ENCODE measurements at places on chromosomes 11 and 22. TPM values are rescaled to one million over a fixed set of nuclear protein-coding genes. Genes with fewer than 3 reads are reported as not detected.
A peak's percentile ranks its signal among the peaks of the same experiment; 100 is the strongest.

DNA sequence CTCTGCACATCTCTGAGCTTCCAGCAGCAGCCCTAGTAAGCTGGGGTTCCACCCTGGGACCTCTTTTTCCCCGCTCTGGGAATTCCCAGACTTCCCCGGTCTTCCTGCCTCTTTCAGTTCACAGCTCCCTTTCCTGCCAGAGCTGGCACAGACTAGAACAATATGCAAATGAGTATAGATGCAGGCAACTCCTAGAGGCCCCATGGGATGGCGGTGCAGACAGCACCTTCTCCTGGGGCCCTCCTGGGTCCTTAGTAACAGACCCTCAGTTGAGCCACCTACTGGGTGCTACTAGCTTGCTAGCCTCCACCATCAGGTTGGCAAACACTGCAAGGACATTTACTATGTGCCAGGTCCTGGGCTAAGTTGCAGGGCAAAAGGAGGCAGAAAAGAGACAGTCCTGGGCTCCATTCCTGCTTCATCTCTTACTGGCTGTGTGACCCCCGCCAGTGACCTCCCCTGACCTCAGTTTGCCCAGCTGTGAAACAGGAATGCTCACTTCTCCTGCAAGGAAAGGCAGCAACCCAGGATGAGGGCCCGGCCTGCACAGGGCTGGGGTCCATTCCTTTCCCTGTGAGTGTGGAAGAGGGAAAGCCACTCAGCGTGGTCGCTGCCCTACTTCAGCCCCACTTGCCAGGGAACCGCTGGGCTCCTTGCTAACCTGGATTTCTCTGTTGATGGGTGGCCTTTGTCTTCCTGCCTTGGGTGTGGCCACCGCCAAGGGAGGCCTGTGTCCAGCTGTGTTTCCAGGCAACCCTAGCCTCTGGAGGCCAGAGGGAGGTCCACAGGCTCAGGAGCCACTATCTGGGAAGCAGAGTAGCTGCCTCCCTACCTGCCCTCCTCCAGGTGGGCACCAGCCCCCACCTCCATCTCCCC lies 7.3 kb downstream of the RELT start:
- DNase-seq = no peak

Gene APOA4
- total RNA-seq = not detected

DNA sequence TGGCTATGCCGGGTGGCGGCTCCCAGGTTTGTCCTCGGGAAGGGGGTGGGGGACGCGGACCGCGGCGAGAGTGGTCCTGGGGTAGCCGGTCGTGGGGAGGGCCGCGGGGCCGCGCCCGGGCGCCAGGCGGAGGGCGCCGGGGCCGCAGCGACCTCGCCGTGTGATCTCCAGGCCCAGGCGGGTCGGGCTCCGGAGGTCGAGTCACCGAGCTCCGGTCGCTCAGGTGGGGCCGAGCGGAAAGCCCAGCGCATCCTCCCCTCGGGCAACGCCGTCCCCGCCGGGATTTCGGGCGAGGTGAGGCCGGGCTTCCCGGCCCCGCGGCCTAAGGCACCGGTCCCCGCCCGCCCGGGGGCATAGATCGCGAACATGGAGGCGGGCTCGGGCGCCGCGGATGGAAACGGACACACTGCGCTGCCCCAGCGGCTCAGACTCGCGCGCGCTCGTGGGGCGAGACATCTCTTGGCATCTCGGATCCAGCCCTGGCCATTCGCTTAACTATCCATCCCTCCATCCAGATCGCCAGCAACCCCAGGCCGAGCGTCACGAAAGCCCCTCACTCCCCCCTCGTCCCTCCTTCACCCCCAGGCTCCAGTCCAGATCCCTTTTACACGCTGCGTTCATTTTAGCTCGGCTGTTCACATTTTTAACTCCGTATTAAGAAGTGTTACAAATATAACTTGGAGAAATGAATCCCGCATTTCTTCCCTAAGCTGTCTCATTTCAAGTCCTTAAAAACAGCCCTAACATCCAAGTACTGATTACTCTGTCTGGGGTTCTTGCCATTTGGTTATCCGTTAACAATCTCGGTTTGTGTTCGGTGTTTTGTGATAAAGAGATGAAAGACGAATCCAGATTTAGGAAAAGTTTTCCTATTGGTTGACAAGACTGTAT lies 460 bp downstream of the ZC3H12C start:
- DNase-seq = peak; percentile 65

GRCh38 chr11:76115555-76115954 lies 90.7 kb downstream of the WNT11 start:
- no peak for DNase-seq

DNA sequence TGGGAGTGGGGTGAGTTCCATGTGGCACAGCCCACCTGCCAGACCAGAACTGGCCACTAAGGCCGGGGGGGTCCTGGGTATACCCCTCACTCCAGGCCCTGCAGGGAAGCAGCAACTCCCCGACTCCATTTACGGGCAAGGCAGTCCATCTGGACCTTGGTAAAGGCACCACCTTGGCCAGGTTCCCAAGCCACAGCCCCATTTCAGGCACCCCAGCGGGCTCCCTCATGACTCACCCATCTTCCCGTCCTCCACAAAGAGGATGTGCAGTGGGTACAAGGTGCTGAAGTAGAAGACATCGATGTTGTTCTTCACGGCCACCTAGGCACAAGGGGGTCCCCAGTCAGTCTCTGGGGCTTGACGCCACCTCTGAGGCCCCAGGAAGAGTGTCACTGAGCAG lies 15.7 kb upstream of the RASL10A start:
- peak; percentile 59 for DNase-seq

DNA sequence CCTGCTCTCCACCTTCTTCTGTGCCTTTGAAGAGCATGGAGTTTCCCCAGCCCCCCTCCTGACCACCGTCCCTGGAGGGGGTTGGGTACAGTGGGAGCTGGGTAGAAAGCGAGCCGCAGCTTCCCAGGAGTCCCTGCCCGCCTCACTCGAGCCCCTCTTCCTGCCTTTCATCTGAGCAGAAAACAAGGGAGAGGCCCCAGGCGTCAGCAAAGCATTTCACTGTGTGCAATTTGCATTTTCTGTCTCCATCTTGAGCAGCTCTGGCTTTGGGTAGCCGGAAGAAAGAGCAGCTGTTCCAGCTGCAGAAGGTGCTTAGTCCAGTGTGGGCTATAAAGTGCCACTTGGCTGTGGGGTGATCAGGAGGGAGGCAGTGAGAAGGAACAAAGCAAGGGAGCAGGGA lies 229.7 kb downstream of the CEP164 start:
- no peak for DNase-seq

Gene OR5B21
- not detected for total RNA-seq

Gene DDI1
- not detected for total RNA-seq

GRCh38 chr11:106733635-106734034 lies 284.6 kb downstream of the GUCY1A2 start:
- no peak for DNase-seq

- DNase-seq = no peak
Measured at GRCh38 chr11:8477151-8477550, 116.9 kb downstream of the STK33 start.

Gene NRXN2
- total RNA-seq = 0.12 TPM

DNA sequence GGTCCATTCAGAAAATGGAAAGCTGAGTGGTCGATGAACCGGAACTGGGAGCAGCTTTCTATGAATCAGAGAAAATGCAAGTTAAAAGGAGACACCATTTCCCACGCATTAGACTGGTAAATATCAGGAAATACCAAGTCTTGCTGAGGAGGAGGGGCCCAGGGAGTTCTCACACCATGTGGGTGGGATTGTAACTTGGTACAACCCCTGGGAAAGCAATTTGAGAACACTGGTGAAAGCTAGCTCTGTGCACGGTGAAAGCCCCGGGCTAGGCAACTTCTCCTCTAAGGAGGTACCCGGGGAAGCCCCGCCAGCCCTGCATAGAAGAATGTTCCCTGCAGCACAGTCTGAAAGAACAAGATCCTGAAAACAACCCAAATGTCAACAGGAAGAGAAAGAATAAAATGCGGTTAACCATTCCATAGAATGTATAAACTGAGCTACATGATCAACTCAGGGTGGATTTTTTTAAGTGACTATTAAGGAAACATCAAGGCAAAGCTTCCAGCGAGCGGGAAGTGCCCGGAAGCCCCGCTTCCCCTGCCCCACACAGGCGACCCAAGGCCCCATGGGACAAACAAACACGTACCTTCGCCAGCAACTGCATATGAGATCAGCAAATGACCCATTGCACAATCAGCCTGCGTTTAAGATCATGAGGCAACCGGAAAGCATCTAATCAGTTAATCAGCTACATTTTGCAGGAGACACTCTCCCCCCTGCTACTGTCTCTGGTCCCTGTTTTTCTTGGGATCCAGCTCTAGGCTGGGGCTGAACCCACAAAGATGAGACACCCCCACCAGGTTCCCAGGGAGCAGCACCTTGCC lies 11.3 kb downstream of the SHANK2 start:
- DNase-seq = peak; percentile 83

Gene CHST1
- total RNA-seq = 0.02 TPM

Gene TMEM25
- 20.9 TPM for total RNA-seq

- no peak for DNase-seq
Measured at GRCh38 chr22:29550005-29550404, 3.6 kb downstream of the THOC5 start.

GRCh38 chr11:114166897-114167323 lies 107.4 kb downstream of the ZBTB16 start:
- peak; percentile 87 for DNase-seq

DNA sequence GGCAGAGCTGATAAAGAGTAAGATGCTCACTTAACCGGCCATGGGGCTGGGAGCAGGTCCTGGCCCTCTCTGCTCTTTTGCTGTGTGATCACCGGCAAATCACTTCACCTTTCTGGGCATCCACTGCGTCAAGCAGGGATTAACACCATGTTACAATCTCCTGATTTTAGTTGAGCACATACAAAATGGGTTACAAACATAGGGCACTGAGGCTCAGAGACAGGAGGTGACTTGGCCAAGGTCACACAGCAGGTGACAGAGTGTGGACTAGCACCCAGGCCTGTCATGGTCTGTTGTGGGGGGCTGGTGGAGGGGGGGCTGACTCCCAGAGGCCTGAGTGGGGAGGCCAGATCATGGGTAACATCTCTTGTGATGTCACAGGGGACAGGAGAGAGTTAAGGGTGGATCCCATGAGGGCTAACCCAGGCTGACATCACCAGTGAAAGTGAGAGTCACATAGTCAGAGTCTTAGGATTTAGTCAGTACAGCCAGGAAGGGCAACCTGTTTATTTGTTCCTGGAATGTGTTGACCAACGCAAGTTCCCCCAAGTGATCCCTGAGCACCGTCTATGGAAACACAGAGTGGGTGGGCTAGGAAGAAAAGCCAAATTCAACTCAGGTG lies 27.8 kb downstream of the GDPD5 start:
- DNase-seq = no peak

GRCh38 chr11:21988477-21988876 lies 204.4 kb upstream of the ANO5 start:
- DNase-seq = no peak

DNA sequence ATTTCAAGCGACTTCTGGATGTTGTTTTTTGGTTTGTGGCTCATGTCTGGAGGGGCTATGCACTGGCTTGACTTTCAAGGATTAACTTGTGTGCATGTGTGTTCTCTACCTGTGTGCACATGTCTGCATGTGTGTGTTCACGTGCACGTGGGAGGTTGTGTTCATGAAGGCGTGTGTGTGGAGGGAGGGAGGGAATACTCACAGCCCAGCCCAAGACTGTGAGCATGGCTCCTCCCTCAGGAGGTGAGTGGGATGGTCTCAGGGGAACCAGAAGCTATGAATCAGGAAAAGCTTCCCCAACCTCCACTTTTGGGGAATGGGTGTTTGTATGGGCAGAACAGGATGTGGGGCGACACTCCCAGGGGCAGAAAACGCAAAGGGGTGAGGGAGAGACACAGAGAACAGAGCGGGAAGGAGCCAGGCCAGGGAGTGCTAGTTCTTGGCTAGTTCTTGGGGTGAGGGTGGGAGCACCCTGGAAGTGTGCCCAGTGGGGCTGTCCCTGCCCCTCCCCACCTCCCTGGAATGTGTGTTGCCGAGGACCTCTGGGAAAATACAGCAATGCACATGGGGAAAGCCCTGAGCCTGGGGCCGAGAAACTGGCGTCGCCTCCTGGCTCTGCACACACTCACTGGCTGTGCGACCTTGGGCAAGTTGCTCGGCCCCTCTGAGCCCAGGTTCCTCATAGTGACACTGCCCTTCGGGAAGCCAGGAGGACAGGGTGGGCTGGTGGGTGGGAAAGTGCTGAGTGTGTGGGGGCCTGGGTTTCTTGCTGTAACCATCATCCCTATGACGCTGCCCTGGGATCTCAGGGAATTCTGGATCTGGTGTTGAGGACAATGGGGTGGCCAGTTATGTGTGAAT lies 16.9 kb upstream of the ALX4 start:
- DNase-seq = no peak

Gene KRTAP5-2
- not detected for total RNA-seq

Gene KMT2A
- total RNA-seq = 26.5 TPM

DNA sequence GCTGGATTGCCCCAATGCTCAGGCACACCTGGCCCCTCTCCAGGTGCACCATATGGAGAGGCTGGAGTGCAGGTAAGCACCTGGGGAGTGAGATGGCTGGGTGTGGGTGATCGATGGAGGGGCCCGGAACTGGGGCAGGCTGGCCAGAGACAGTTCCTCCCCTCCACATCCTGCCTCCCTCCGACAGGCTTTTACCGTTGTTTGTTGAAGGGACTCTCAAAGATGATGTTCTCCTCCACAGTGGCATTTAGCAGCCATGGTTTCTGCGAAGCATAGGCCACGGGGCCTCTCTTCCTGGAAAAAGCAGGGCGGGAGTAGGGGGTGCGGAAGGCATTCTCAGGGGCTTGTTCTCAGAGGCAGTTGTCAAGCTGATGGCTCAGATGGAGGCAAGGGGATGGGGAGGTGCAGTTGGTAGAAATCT lies 25.9 kb upstream of the KCNJ11 start:
- no peak for DNase-seq

Gene BLID
- 0.74 TPM for total RNA-seq

Gene PDGFB
- total RNA-seq = 4.5 TPM

Gene CSNK2A3
- 3.1 TPM for total RNA-seq

Gene EMSY
- total RNA-seq = 30.1 TPM

Gene XKR3
- 0.44 TPM for total RNA-seq

DNA sequence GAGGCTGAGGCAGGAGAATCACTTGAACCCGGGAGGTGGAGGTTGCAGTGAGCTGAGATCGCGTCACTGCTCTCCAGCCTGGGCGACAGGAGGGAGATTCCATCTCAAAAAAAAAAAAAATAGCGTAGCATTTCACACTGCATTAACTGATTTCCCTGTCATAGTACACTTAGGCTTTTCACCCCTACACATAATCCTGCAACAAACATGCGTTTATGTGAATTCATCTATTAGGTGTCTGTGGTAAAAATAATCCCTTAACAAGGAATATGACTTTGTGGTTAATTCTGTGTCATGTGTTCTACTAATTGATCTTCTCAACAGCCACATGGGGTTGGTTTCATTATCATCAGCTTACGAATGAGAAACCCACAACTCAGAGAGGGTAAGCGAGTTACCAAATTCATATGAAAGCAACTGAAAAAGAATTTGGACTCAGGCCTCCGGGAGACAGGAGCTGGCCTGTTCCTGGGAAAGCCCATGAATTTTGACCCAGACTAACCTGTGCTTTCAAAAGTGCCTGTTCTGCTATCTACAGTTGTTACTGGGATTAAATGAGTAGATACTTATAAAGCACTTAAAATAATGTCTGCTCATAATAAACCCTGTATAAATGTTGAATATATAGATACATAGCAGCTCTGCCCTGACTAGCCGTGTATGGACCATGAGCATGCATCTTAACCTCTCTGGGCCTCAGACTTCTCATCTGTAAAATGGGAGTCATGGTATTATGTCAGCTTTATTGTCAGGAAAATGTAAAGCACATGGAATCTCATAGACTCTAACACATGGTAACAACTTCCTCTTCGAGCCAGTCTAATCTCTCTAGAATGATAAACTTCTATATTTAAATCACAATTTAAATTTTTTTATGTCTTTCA lies 36.6 kb downstream of the KCNJ1 start:
- DNase-seq = no peak

GRCh38 chr11:119347940-119348605 lies 1.6 kb upstream of the MFRP start:
- DNase-seq = no peak

Gene EMID1
- not detected for total RNA-seq

Measured in M059J (cell line).